Esophagus muscularis mucosa (tissue), 4 donors: ENCODE measurements at places on chromosomes 3 and 15. TPM values are rescaled to one million over a fixed set of nuclear protein-coding genes. Genes with fewer than 3 reads are reported as not detected.

- no peaks in the 10 kb centered on the region for H3K27me3 ChIP-seq
- H3K27ac ChIP-seq = no peak overlapping the region
- no peak for DNase-seq
These were observed 7.8 kb downstream of the PAK6 start for GRCh38 chr15:40246496-40247280.

DNA sequence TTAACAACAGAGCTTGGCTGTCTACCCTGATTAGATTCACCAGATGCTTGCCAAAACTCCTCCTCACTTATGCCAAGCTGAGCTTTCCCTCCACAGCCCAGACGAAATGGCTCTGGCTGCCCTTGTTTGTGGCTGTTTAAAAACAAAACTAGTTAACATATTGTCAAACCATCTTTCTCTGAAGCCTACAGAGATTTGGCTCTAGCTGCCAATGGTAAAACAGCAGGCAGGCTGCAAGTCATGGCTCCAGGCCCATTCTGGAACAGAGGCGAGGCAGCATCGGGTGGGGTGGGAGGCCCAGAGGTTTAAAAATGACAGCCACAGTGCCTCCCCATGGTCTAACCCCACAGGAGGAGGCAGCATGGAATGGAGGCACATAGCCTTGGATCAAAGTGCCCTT, 75.9 kb downstream of the SCN5A start:
- peaks cover 4% of the 10 kb centered on the region for H3K4me1 ChIP-seq
- peaks cover 27% of the 10 kb centered on the region for H3K36me3 ChIP-seq
- no peak overlapping the region for H3K4me3 ChIP-seq

THRB gene
- 31.6 TPM for total RNA-seq

- no peak for DNase-seq
- H3K36me3 ChIP-seq = no peaks in the 10 kb centered on the region
- no peaks in the 10 kb centered on the region for H3K27me3 ChIP-seq
- no peaks in the 10 kb centered on the region for H3K4me1 ChIP-seq
These were observed 64.2 kb upstream of the FNDC3B start for GRCh38 chr3:171974986-171975837.

PRR20G gene
- total RNA-seq = not detected

HESX1 gene
- total RNA-seq = 0.83 TPM

DNA sequence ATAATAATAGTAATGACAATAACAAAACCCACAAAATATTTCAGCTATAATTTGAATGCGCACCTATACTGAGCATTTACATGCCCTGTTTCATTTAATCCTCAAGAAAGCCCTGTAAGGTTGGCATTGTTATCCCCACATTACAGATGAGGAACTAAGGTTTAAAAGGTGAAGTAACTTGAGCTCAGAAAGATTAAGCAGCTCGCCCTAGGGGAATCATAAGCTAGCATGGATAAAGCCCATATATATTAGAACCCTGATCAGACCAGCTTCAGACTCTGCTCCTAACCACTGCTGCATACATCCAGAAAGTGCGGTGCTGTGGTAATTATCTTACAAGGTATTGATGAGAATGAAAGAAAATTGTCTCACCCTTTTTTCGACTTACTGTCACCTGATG, 141.1 kb upstream of the CGNL1 start:
- no peak overlapping the region for H3K27ac ChIP-seq
- no peak for DNase-seq
- peaks cover 13% of the 10 kb centered on the region for H3K36me3 ChIP-seq

GRK7 gene
- total RNA-seq = not detected

DNA sequence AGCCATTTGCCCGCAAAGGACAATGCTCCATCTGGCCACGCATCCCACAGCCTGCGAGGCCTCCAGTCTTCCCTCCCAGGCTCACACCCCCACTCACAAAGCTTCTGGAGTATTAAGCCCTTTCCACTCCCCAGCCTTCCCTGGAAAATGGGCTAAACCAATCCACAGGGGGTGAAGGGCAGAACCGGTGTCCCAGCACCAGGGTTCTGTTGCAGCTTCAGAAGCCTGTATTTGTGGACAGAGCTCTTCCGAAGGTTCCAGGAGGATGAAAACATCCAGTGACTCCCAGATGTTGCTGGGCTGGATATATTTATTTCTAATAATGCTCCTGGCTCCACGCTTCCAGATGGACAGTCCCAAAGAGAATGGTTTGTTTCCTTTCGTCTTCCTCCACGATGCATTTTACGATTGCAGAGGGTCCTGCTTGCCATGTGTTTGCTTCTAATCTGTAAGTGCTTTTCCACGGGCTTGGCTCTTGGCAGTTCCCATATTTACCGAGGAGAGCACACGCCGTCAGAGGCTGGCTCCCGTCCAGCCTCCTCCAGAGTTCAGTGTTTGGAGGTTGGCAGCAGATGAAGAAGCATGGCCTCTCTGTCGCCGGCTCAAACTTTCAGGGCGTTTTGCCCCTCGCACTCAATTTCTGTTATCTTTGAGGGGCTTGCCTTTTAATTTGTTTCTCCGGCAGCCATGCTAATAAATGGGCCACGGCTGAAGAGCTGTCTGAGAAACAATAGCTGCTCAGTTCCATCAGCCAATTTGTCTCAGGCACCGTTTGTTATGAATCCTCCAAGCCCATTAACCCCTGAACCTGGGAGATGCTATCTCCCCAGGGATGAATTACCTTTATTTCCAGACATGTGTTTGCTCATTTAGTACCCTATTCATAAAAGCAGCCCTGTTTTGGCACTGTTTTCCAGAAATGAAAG, 367.9 kb upstream of the PROK2 start:
- H3K27me3 ChIP-seq = no peaks in the 10 kb centered on the region
- peak overlapping the region; percentile 51 for H3K4me3 ChIP-seq
- no peak for DNase-seq
- H3K4me1 ChIP-seq = peaks cover 12% of the 10 kb centered on the region
- H3K27ac ChIP-seq = peak overlapping the region; percentile 67

DNA sequence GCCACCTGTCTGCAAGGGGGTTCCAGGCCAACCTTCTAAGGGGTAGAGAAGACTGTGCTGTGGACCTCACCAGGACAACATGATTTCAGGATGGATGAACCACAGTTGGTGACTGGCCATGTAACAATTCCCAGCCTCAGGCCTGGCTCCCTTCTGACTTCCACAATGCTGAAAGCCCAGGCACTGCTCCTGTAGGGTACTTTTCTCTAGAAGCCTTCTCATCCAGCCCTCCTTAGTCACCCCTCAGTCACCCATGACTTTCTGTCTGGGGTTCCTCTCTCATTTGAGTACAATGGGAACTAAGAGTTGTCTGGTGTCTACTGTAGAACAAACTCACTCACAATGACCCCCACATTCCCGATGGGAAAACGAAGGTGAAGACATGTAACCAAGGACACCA, 8.6 kb downstream of the ALS2CL start:
- peaks cover 97% of the 10 kb centered on the region for H3K36me3 ChIP-seq
- H3K4me1 ChIP-seq = peaks cover 3% of the 10 kb centered on the region
- no peak overlapping the region for H3K4me3 ChIP-seq
- H3K27ac ChIP-seq = no peak overlapping the region

DNA sequence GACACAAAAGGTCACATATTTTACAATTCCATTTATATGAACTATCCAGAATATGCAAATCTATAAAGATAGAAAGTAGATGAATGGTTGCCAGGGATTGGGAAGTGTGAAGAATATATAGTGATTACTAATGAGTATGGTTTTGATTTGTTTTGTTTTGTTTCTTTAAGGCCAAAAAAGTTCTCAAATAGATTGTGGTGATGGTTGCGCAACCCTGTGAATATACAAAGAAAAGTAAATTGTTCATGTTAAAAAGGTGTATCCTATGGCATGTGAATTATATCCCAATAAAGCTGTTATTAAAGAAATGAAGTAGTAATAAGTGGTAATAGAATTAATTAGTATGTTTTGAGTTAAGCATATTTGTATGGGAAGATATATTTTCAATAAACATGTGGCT, 431.8 kb upstream of the CNTN4 start:
- no peak overlapping the region for H3K4me3 ChIP-seq
- H3K27ac ChIP-seq = no peak overlapping the region
- H3K4me1 ChIP-seq = no peaks in the 10 kb centered on the region
- DNase-seq = no peak
- no peaks in the 10 kb centered on the region for H3K36me3 ChIP-seq

DNA sequence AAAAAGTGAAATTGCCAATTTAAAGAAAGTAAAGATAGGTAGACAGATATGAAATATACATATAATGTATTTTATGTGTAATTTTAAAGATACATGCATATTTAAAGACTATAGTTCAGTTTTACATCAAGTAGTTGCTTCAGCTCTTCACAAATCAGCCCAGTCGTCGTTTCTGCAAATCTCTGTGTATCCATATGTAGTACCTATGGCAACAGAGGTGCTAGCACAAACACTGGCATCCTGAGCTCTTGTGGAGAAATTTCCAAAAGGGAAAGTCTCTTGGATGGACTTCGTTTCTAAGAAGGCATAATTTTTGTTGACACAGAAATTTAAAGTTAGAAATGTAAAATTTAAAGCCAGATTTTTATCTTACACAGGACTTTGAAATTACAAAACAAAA, 1284.7 kb downstream of the ROBO1 start:
- no peaks in the 10 kb centered on the region for H3K4me1 ChIP-seq
- H3K36me3 ChIP-seq = no peaks in the 10 kb centered on the region
- no peak for DNase-seq

ZNF35 gene
- total RNA-seq = 14.8 TPM

DNA sequence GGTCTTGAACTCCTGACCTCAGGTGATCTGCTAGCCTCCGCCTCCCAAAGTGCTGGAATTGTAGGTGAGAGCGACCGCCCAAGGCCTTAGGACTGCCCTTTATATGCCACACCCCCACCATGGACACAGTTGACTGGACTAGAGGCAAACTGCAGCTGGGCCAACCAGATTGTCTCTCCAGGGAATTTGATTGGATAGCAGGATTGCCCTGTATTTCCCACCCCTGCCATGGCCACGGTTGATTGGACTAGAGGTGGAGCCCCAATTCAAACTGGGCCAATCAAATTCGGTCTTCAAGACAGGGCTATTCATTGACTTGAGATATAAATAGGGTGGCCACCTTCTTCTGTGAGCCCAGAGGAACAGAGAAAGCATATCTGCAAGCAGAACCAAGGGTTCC, 6.9 kb upstream of the CLPX start:
- H3K27ac ChIP-seq = no peak overlapping the region
- DNase-seq = no peak
- H3K36me3 ChIP-seq = no peaks in the 10 kb centered on the region
- no peak overlapping the region for H3K4me3 ChIP-seq
- no peaks in the 10 kb centered on the region for H3K27me3 ChIP-seq
- H3K4me1 ChIP-seq = peaks cover 14% of the 10 kb centered on the region

PAK6 gene
- total RNA-seq = 0.52 TPM

- H3K36me3 ChIP-seq = no peaks in the 10 kb centered on the region
- no peak for DNase-seq
- H3K27ac ChIP-seq = no peak overlapping the region
- no peaks in the 10 kb centered on the region for H3K27me3 ChIP-seq
- no peak overlapping the region for H3K4me3 ChIP-seq
These were observed 304.4 kb downstream of the FGF12 start for GRCh38 chr3:192422997-192423342.

DNA sequence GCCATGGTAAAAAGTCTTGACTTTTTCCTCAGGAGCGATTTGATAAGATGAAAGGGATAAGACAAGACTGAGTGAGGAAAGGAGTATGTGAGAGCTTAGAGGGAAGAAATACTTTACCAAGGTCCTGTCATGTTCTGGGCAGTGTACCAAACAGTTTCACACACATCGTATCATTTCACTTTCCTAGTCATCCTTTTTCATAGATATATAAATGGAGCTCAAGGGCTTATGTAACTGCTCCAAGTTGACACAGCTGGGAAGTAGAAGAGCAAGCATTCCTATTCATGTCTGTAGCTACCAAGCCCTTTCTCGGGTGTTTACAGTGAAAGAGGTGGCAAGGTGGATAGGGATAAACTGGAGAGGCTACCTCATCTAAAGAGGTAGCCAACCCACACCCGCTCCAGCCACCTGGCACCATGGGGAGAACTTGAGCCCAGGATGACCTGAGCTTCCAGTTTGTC, 57.4 kb downstream of the MRPS25 start:
- DNase-seq = no peak
- H3K4me3 ChIP-seq = no peak overlapping the region
- peak overlapping the region; percentile 72 for H3K27ac ChIP-seq
- no peaks in the 10 kb centered on the region for H3K27me3 ChIP-seq
- peaks cover 20% of the 10 kb centered on the region for H3K4me1 ChIP-seq
- peaks cover 66% of the 10 kb centered on the region for H3K36me3 ChIP-seq

ST8SIA2 gene
- 0.57 TPM for total RNA-seq

DNA sequence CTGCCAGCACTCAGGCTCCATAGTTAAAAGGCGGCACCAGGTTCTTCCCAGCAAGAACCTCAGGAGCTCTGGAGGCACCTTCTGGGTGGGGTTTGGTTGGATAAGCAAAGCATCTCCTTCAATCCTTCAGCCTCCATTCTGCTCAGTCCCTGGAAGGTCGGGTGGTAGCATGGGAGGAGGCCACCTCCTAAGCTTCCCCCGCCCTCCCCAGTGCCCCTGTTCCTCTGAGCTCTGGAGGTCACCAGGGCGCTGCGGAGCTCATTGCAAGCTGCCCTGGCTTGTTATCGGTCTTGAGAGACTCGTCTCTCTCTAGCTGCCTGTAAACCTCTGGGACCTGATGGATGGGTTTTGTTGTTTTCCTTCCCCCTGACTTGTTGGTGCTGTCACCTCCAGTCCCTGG, 124.8 kb downstream of the RPLP1 start:
- no peak overlapping the region for H3K27ac ChIP-seq
- DNase-seq = no peak
- no peaks in the 10 kb centered on the region for H3K36me3 ChIP-seq
- no peak overlapping the region for H3K4me3 ChIP-seq

- no peak overlapping the region for H3K4me3 ChIP-seq
- H3K27ac ChIP-seq = no peak overlapping the region
- DNase-seq = no peak
- H3K4me1 ChIP-seq = no peaks in the 10 kb centered on the region
These were observed 96.5 kb downstream of the TGFBR2 start for GRCh38 chr3:30702828-30703397.

- H3K27me3 ChIP-seq = no peaks in the 10 kb centered on the region
- H3K4me3 ChIP-seq = no peak overlapping the region
- no peaks in the 10 kb centered on the region for H3K36me3 ChIP-seq
- no peak for DNase-seq
- no peaks in the 10 kb centered on the region for H3K4me1 ChIP-seq
These were observed 345.0 kb downstream of the TUSC7 start for GRCh38 chr3:117054556-117054955.

GRCh38 chr3:127584734-127585133, 5.8 kb downstream of the TPRA1 start:
- H3K27me3 ChIP-seq = no peaks in the 10 kb centered on the region
- no peak for DNase-seq
- peaks cover 21% of the 10 kb centered on the region for H3K36me3 ChIP-seq
- H3K4me3 ChIP-seq = no peak overlapping the region

DNA sequence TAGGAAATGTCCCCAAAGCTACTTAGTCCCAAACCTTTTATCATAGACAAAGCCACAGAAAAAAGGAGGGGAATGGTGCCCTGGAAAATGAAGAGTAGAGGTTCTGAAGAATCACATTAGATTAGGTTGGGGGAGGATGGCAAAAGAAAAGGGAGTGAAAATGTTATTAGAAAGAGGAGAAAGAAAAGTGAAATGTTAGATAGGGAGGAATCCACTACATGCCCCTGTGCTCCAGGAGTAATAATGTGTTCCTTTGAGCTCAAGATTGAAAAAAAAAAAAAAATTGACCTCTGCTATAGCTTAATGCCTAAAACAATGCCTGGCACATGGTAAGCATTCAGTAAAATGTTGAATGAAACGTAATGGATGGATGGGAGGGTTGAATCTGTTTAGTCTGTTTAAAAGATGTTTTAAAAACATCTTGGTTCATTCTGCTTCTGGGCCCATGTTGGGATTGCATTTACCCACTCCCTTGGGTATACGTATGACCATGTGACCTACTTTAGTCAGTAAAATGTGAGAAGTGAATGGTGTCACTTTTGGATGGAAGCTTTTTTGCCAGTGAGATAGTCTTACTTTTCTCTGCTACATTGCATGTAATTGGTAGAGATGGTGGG, 19.0 kb downstream of the MAPK6 start:
- no peaks in the 10 kb centered on the region for H3K36me3 ChIP-seq
- H3K4me1 ChIP-seq = peaks cover 64% of the 10 kb centered on the region
- H3K27me3 ChIP-seq = no peaks in the 10 kb centered on the region
- H3K4me3 ChIP-seq = no peak overlapping the region
- no peak for DNase-seq
